ENCODE measurements at places on chromosomes 5 and 9. TPM values are rescaled to one million over a fixed set of nuclear protein-coding genes. Genes with fewer than 3 reads are reported as not detected.

Gene POLE3
- total RNA-seq, result 55.3 TPM

Gene PHYHD1
- total RNA-seq, result 0.44 TPM

Gene RBM18
- total RNA-seq, result 6.5 TPM

Gene BARHL1
- total RNA-seq, result not detected

Gene PCDHB3
- 1.2 TPM for total RNA-seq

Gene LCN12
- not detected for total RNA-seq
